NCI-H146 (cell line): ENCODE measurements at places on chromosomes 6 and 20.

GRCh38 chr6:41675992-41676391, 37.7 kb downstream of the MDFI start:
- no peak for DNase-seq

DNA sequence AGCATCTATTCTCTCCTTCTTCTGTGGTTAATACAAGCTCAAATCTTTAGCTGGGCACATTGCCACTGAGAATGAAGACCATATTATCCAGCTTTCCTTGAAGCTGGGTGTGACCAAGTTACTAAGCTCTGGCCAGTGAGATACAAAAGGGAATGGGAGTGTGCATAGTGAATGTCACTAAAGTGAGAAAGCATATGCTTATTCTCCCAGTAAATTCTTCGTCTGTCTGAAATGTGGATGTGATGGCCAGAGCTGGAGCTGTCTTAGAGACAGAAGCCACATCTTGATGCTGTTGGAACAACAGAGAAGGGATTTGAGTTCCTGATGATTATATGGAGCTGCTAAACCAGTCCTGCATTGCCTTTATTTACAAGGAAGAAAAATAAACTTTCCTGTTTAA, 60.1 kb downstream of the SESN1 start:
- DNase-seq = no peak

DNA sequence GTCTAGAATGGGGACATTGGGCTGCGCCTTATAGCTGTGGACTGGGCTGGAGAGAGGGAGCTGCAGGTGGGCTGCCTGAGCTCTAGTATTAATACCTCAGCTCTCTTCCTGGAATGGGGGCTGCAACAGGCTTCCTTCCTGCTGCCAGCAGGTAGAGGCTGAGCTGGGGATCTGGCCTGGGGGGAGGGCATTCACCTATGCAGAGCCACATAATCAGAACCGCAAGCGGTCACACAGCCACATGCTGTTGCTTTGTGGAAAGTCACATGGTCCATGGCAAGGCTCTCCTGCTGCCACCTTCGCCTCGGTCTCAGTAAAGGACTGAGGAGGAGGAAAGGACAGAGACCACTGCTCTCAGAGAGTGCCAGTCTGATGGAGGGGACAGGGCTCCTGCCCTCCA, 35.7 kb downstream of the ITPR3 start:
- DNase-seq = no peak

DNA sequence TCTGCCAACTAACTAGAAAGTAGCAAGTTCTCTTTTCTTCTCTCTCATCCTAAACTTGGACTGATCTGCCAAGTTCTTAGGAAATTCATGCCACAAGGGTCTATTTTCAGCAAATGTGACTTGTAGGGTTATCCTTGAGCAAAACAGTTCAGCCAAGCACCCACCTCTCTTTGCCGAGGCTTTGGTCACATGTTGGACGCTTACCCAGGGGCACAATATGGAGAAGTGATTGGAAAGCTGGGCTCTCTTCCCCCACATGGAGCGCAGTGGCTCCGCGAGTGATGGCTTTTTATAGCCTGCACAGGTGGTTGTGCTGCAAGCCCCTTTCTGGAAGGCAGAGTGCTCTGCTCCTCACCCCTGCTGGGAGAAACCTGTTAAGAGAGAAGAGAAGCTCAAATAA, 47.7 kb upstream of the FNDC1 start:
- DNase-seq = peak; percentile 9

DNA sequence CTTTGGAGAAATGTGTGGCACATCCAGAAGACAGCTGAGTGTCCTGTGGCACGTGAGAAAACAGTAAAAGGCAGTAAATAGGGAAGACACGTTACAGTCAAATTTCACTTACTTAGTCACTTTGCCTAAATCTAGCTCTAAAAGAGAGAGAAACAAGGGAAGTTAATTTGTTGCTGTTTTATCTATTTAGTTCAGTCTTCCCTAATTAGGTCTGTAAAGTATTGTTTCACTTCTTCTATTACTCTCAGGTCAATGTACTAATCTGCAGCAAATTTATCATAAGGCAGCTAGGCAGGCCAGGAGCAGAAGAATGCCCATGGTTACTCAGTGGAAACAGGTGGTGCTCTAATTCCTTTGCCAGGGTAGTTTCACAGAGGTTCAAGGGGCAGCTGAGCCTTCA, 124.3 kb upstream of the CNR1 start:
- DNase-seq = no peak

DNA sequence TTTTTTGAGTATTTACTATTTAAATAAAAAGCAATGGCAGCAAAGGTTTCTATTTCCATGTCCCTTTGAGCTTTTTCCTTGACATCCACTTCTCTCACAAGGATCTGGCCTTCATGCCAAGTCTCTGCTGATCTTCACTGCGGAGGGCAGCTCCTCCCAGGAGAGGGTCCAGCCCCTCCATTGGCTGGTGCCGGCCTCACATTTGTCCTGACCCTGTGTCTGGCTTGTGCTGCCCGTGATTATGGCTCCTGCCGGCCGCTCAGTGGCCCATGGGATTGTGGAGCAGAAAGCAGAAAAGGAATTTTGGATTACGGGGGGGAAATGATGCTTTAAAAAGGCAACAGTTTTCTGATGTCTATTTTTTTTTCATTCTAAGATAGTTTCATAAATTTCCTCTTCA, 31.2 kb upstream of the PDE7B start:
- no peak for DNase-seq

GRCh38 chr6:79554305-79554704, 17.1 kb upstream of the LCA5 start:
- DNase-seq = no peak

GRCh38 chr6:134707342-134708031, 242.4 kb downstream of the ALDH8A1 start:
- DNase-seq = peak; percentile 32

GRCh38 chr6:17728551-17729222, 22.0 kb upstream of the NUP153 start:
- DNase-seq = no peak

DNA sequence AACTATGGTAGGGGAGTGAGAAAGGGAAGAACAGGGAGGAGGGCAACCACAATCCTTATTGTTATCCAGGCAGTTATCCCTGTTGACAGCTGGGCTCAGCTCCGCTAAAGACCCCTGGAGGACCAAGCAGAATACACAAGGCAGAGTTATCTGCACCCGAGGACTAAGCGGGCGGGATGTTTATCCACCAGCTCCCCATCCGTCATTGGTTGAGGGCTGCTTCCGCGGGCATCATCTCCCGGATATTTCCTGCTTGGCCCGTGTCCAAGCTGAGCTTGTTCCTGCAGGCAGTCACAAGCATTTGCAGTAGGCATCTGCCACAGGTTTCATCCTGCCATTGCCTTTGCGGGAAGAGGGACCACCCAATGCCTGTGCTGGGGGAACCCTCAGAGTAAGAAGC, 102.1 kb downstream of the DLGAP4 start:
- DNase-seq = peak; percentile 19

- no peak for DNase-seq
Observed at GRCh38 chr20:19211252-19211651, 1.2 kb upstream of the SLC24A3 start.

GRCh38 chr6:101195588-101195987, 197.9 kb upstream of the GRIK2 start:
- no peak for DNase-seq

- no peak for DNase-seq
Observed at GRCh38 chr20:4522310-4522709, 199.4 kb upstream of the PRND start.

DNA sequence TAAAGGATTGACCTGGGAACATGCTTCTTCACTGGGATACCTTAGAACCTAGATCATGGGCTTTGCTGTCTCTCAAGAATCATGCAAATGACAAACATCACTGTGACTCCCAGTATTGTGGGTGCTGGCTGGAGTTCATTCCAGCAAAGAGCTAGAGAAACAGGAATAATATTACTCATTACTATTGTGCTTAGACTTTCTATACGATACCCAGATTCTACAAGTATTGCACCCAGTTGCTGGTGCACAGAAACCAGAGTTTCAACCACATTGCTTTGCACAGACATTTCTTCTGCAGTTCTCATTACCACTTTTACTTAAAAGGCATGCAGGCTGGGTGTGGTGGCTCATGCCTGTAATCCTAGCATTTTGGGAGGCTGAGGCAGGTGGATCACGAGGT, 220.4 kb upstream of the ZNF217 start:
- DNase-seq = no peak

GRCh38 chr20:49676581-49677291, 36.9 kb downstream of the B4GALT5 start:
- DNase-seq = no peak

GRCh38 chr6:18609715-18610114, 222.6 kb downstream of the RNF144B start:
- DNase-seq = no peak

GRCh38 chr20:36298061-36298460, 8.1 kb upstream of the DLGAP4 start:
- DNase-seq = no peak

GRCh38 chr6:87146363-87146762, 9.0 kb upstream of the ZNF292 start:
- DNase-seq = no peak

DNA sequence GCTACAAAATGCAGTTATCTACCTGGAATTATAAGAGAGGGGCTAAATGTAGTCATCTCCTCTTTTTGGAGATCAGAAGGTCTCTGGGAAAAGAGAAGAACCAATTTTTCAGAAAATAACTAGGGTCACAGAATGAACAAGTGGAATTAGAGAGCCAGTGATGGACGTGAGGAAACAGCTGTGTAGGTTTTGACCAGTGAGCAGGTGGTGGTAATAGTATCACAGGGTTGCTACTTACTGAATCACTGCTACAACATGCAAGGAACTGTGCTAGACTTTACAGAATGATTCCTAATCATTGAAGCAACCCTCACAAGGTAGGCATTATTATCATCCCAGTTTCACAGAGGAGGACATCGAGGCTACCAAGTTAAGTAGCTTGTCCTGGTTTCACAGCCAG, 1.7 kb downstream of the ATP6V1G2 start:
- DNase-seq = no peak

DNA sequence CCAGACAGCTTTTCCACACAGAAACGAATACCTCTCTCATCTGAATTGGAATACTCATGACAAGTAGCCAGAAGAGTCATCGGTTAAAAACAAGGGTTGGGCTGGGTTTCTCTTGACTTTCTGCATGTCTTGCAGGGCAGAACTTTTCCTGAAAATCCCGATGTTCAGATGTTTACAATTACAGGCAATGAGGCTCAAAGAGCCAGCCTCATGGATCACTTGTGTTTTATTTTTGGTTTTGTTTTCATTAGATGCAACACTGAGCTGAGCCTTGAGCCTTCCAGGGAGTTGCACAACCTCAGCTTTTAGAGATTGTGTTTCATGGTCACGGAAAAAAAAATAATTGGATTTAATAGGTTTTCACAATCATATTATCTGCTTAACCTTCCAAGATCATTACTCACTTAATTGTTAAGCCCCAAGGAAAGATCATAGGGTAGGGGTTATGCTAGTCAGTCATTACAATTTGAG, 288.1 kb upstream of the PRDM1 start:
- no peak for DNase-seq

DNA sequence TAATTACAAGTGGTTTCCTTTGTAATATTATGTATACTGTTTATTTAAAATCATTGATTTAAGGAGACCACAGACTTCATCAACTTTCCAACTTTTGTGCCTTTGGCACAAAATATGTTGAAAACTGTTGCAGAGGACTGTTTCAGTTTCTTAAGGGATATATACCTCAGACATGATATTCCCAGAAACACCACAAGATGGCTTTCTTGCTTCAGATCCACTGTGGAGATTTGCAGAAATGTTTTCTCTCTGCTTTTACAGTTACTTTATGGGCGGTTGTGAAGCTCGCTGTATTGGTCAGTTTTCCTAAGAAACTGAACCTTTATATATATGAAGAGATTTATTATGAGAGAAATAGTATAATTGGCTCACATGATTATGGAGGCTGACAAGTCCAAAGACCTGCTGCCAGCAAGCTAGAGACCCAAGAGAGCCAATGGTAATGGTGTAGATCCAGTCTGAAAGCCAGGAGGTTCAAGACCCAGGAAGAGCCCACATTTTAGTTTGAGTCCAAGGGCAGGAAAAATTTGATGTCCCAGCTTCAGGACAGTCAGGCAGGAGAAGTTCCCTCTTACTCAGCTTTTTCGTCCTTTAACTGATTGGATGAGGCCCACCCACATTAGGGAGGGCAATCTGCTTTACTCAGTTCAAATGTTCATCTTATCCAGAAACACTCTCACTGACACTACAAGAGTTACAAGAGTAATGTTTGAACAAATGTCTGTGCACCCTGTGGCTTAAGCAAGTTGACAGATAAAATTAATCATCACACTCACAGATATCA, 12.8 kb downstream of the ME1 start:
- DNase-seq = peak; percentile 34
